Thoracic aorta (tissue), 2 donors: ENCODE measurements at places on chromosomes 1 and 21.

- no peak for DNase-seq
Measured at GRCh38 chr1:215453440-215453839, 113.7 kb upstream of the KCTD3 start.

DNA sequence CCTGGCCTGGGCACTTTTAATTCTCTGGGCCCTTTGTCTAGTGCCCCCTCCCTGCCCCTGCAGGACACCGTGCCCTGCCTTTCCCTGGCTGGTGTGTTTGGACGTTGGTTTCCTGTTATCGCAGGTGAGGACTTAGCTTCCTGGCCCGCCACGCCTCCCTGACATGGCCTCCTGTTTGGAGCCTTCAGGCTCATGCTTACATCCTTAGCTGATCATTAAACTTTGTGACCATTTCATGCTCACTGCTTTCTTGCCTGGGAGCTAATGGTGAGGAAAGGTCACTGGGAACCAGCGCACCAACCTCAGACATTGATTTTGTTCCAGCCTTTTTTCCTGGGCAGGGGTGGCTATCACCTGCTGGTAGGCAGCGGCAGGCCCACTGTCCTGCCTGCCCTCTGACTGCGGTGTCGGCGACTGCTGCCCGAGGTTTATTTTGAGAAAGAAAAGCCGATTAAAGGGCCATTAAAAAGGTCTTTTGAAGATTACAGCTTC, 3.7 kb downstream of the PFKL start:
- DNase-seq: no peak

DNA sequence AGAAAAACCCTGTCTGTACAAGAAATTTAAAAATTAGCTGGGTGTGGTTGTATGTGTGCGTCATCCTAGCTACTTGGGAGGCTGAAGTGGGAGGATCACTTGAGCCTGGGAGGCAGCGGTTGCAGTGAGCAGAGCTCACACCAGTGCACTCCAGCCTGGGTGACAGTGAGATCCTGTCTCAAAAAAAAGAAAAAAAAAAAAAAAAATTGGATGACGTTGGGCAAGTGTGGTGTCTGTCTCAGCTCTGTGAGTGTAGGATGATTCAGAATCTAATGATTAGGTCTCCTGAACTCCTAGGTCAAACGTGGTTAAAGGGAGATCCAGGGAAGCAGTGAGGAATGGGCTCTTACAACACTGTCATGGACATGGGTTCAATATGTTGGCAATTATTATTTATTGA, 435.9 kb downstream of the KIF26B start:
- no peak for DNase-seq

DNA sequence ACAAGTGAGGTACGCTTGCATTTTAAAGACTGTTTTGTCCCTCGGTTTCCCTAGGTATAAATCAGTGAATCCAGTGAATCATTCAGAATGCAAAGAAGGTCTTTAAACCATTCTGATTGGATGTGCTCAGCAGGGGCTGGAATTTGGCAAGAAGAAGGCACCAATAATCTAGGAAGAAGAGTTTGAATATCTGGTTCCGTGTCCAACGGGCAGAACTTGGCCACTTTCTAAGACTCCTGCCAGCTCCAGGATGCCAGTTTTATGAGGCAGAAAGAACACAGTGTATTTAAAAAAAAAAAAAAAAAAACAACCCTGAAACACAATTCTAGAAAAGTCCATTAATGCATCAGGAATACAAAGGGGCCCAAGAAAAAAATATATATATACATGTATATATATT, 3.0 kb upstream of the TENT5C start:
- no peak for DNase-seq

DNA sequence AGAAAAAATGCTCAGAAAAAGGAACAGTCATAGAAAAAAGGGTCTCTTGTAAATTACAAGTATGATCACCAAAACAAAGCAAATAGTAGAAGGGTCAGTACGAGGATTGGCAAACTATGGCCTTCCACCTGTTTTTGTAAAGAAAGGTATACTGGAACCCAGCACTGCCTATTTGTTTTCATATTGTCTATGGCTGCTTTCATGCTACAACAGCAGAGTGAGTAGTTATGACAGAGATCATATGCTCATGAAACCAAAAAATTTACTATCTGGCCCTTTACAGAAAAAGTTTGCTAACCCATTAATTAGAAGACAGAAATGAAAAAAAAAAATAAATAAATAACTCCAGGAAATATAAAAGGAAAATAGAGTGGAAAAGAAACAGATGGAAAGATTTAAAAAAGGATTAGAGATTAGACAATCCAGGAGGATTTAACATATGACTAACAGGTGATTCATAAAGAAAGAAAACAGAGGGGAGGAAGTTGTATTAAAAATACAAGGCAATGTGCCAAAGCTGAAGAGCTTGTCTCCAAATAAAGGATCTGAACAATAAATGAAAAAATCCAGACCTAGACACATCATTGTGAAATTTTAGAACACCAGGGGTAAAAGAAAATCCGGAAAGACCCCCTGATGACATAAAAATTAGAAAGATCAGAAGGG, 108.5 kb upstream of the SERTAD4 start:
- DNase-seq: no peak

GRCh38 chr21:25615880-25616279, 8.6 kb upstream of the MRPL39 start:
- DNase-seq: no peak

DNA sequence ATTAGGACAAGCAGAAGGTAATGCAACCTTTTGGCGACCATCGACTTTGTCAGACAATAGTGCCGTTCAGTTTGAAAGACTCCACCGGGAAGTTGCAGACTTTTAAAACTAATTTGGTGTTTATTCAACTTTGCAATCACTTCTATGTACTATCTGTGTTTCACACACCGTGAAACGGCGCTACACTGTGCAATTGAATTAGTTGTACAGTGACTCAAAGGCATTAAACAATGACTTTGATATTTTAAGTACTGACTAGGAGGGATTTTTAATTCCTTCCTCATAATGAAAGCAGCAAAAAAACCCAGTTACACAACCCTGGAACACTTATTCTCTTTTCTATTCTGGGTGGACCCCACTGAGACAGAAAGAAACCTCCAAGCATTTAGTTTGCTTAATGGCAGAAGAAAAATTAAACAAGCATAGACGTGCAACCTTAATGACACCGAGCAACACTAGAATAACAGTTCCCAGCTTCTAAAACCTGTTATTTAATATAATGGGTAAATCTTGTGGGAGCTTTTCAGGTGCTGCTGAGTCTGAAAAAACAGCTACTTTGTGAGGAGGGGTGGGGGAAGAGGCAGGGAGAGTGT, 176.8 kb downstream of the LMO4 start:
- no peak for DNase-seq

GRCh38 chr1:4755301-4755845, 101.0 kb downstream of the AJAP1 start:
- DNase-seq: no peak

DNA sequence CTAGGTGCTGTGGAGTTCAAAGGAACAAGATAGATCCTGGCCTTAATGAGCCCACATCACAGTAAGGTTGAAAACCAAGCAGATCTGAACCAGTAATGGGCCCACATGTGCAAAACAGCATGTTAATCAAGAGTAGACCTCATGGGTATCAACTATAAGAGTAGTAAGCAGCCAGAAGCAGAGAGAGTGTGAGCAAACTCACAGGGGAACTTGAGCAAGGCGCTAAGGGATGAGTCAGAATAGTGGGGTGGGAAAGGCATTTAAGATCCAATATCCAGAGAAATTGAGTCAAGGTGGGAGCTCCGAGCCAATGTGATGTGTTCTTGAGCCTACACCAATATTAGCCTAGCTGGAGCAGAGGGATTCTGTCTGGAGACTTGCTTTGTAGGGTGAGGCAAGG, 52.4 kb upstream of the GJA5 start:
- DNase-seq: no peak

DNA sequence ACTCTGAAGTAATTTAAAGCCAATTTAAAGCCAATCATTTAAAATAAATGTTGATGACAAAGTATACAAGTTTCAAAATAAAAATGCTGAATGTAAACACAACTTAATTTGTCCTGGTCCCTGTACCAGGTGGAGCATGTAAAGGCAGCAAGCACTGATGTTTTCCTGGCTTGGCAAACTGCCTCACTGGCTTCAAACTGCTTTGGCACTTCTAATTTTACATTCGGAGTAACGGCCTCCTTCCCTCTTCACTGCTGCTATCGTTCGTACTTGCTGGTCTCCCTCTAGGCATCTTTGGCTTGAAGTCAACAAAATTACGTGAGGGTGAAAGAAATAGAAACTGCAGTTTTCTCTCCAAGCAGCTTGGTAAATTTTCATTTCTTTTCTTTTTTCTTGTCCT, 287.9 kb downstream of the LTN1 start:
- no peak for DNase-seq

GRCh38 chr1:41416552-41417334, 55.5 kb downstream of the FOXO6 start:
- no peak for DNase-seq

GRCh38 chr1:51871351-51871975, 7.1 kb downstream of the NRDC start:
- DNase-seq: no peak

DNA sequence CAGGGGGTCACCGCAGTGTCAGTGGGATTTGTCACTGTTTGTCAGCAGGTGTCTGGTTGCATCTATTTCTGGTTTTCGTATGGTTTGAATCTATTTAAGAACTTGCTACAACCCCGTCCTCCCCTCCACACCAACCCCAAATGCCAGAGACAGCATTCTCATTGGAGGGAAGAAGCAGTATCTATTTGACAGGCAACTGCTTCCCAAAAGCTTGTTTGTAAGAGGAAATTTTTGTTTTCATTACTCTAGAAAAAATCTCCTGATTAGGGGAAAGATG, 54.4 kb downstream of the NR5A2 start:
- DNase-seq: no peak

GRCh38 chr1:12434174-12434573, 183.8 kb downstream of the DHRS3 start:
- DNase-seq: no peak

GRCh38 chr1:193185901-193186731, at the start of gene B3GALT2:
B3GALT2 (minus strand) TSS chr1:193186613; CDS start chr1:193181562, 5,051 bp downstream.
- DNase-seq: no peak

DNA sequence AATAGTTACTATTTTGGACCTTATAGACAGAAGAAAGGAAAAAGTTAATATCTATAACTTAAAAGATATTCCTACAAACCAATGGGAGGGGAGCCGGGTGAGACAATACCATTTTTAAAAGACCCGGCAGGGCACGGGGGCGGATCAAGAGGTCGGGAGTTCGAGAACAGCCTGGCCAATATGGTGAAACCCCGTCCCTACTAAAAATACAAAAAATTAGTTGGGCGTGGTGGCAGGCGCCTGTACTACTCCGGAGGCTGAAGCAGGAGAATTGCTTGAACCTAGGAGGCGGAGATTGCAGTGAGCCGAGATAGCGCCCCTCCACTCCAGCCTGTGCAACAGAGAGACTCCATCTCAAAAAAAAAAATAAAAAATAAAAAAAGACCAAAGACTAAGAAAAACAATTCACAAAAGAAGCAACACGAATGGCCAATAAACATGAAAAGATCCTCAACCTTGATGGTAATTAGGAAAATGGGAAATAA, 1.2 kb upstream of the PSMB2 start:
- DNase-seq: no peak

GRCh38 chr1:200959411-200959921, 64.0 kb downstream of the KIF21B start:
- DNase-seq: no peak
